ENCODE measurements at places on chromosomes 1 and 21.

GRCh38 chr1:198168227-198168626 is 11.4 kb downstream of the NEK7 start:
- DNase-seq: peak; percentile 62

GRCh38 chr1:172394141-172394751 is 26.2 kb upstream of the C1orf105 start:
- no peak for DNase-seq

DNA sequence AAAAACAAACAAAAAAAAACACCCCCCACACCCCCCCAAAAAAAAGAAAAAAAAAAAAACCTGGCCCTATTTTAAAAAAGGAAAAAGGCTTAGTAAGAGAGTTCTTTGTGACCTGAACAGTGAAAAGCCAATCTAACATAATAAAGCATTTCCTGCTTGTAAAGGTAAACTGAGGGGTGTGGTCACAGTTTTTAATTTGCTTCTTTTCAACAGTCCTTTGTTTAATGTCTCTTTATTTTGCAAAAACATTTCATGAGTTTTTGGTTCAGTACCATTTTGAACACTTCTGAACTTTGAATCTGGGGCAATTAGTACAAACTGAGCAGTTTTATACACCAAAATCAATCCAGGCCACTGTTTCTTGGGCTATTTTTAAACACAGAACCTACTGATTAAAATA is 37.6 kb downstream of the TOR3A start:
- DNase-seq: no peak

DNA sequence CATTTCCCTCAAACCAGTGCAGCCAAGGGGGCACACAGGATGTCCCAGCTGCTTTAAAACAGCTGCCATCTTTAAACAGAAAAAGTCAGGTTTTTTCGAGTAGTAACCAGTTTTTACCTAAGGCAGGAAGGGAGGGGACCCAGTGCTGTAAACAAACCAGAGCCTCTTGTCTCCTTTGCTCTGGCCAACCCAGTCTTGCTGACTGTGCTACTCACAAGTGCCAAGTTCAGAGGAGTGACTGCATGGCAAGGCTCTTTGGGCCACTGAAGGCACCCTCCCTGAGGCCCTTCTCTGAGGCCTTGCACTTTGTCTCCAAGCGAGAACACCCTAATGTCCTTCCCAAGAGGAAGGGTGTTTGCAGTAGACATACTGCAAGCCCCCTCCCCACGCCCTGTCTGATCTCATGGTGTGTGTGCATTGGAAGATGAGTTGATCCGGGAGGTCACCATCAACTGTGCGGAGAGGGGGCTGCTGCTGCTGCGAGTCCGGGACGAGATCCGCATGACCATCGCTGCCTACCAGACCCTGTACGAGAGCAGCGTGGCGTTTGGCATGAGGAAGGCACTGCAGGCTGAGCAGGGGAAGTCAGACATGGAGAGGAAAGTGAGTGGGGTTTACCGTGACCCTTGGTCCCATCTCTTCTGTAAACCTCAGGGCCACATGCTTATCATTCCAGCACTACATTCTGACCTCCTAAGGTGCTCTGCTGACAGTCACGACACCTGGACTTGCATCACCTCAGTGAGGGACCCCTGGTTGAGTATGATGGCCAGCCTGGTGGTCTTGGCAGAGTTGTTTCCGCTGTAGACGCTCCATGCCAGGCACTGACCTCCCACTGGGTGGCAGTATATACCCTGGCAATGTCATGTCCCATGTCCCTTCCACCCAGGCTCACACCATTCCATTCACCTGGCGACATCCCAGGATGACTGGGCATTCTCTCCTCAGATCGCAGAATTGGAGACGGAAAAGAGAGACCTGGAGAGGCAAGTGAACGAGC is 4.7 kb downstream of the DNALI1 start:
- peak; percentile 60 for DNase-seq

DNA sequence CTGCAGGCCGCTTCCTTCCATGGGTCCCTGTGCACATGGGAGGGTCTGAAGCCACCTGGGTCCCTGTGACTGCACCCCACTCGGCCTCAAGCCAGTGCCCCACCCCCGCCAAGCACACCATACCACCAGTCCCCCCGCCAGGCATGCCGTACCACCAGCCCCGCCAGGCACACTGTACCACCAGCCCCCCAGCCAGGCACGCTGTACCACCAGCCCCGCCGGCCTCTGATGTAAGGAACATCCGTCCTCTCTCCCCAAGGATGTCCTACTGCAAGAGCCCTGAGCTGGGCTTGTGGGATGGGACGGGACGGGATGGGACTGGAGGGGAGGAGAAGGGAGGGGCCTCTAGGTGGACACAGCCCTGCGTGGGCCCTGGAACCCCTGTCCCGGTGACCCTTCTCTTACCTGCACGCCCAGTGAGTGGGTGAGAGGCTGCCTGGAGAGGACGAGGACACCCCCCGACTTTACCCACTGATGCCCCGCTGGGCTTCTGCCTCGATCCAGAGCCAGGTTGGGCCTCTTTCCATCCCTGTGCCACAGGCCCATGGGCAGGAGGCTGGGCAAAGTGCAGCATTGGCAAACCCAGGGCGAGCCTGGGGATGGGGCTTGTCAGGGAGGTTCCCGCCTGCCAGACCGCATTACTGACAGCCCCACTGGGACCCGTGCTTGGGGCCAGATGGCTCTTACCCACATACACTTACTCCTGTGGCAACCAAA is 40.8 kb upstream of the COL6A1 start:
- DNase-seq: no peak

GRCh38 chr1:69700770-69701169 is 133.0 kb downstream of the LRRC7 start:
- DNase-seq: peak; percentile 19

DNA sequence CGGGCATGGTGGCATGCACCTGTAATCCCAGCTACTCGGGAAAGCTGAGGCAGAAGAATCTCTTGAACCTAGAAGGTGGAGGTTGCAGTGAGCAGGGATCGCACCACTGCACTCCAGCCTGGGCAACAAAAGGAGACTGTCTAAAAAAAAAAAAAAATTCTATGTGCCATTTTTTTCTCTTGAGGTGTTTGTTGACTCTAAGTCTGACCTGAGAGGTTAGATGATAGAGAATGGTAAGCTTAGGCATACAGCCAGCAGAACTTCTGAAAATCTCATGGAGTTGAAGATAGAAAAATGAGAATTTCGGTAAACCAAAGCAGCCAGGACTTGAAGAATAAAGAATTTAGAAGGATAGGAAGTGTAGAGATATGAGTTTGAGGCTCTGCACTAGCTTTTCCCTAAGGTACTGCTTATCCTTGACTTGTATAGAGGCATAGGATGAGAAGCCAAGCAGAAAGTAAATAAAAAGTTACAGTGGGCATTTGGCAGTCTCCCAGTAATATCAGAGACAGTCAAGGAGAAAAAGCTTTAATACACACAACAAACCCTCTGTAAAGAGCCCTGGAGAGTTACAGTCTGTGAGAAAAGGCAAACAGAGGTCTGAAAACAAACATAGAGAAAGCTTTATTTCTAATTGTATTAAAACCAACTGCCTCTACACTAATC is 24.3 kb downstream of the F13B start:
- no peak for DNase-seq

- no peak for DNase-seq
Observed at GRCh38 chr1:204980840-204981405, 62.1 kb upstream of the CNTN2 start.

DNA sequence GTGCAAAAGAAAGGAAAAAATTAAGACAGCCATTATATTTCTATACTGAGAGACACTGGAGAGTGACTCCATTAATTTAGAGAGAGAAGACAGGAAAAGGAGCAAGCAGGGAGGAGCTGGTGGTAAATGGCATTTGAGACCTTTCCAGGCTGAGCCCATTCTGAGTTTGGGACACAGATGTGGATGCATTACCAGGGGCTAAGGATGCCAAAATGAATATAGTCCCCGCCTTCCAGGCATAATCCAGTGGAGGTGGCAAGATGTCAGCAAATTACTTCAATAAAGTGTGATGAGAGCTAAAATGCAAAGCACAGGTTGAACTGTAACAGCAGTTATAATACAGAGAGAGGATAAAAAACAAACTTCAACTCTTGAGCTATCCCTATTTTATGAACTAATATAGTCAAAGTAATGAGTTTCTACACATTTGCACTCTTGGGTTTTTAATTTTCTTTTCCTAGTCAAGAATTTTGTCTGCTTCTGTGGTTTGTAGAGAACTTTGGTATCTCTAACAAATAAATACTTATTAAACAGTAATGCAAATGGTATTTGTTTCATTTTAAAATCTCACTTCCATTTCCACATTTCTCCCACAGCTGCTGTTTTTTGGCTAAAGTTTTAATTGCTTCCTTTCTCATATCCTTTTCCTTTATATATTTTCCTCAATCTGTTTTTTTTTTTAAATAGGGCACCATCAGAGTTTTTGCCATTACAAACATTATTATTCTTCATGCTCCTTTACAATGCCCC is 228.2 kb upstream of the KCNK2 start:
- no peak for DNase-seq

DNA sequence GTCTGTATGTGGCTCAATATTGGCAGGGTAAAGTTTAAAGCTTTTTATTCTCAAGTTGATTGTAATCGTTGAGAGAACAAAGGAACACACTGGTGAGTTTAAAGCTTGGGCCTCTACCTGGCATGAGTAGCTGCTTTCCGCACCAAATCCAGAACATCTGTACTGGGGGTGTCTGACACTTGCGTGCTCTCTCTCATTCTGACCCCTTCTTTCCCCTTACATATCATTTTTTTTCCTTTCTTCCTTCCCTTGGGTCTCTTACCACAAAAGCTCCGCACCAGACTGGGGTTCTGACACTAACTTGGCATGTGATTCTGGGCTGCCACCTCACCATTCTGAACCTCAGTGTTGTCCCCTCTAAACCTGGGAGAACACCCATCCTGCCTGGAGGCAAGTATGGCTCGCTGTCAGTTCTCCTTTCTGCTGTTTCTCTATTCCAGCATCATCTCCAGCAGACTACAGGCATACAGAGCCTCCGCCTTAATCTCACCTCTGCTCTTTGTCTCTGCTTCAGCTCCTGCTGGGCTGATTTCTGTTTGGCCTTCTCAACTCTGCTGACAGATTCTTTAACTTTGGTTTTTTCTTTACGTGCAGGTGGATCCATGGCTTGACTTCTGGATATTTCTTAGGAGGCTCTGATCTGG is 859 bp upstream of the ERMAP start:
- DNase-seq: peak; percentile 10

DNA sequence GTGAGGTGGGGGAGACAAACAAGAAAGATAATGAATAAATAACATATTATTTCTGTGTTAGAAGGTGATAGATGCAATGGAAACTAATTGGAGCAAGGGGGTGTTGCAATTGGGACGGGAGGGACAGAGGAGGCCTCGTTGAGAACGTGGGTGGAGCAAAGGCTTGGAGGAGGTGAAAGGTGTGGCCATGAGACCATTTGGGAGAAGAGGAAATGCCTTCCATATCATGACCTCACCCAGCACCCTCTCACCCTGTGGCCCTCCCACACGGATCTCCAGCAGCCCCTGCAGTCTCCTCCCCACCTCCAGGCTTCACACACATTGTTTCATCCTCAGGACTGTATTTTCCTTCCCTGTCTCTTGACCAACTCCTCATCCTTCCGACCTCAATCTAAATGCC is 85.3 kb upstream of the ARHGAP29 start:
- peak; percentile 91 for DNase-seq

DNA sequence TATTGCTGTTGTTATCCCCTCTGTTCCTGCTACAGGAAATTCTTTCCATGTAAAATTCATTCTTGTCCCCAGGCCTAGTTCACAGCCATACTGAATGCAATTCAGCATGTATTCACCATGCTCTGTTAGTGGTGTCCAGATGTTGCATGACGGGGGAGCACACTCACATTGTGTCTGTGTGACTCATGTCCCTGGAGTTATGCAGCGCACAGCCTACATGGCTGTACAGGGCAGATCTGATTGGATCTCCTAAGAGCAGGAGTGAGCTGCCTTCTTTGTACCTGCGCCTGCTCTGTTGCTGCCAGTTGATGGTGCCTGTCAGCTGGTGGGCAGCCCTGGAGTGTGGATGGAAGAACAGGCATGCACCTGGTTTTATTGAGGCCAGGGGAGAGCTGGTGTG is 17.6 kb downstream of the HTR6 start:
- peak; percentile 74 for DNase-seq

DNA sequence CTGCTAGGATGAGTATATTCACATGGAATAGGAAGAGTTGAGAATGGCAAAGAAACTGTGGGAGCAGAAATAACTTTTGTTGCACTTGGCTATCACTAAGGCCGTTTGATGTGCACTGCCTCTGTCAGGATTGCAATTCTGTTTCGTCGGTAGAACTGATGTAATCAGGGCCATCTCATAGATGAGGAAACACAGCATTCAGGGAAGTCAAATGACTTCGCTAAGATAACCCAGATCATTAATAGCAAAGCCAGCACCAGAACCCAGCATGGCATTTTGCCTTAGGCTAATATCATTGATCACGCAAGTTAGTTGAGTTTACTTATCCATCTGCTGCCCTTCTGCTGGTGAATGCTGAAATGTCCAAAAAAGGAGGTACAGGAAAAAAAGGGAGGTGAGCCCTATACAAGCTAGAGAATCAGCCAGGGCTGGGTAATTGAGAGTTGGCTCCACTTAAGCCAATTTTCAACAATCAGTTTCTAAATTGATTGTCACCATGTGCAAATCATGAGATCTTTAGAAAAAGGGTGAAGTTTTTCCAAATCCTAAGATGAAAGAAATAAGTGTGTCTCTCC is 7.6 kb downstream of the RASSF5 start:
- no peak for DNase-seq

DNA sequence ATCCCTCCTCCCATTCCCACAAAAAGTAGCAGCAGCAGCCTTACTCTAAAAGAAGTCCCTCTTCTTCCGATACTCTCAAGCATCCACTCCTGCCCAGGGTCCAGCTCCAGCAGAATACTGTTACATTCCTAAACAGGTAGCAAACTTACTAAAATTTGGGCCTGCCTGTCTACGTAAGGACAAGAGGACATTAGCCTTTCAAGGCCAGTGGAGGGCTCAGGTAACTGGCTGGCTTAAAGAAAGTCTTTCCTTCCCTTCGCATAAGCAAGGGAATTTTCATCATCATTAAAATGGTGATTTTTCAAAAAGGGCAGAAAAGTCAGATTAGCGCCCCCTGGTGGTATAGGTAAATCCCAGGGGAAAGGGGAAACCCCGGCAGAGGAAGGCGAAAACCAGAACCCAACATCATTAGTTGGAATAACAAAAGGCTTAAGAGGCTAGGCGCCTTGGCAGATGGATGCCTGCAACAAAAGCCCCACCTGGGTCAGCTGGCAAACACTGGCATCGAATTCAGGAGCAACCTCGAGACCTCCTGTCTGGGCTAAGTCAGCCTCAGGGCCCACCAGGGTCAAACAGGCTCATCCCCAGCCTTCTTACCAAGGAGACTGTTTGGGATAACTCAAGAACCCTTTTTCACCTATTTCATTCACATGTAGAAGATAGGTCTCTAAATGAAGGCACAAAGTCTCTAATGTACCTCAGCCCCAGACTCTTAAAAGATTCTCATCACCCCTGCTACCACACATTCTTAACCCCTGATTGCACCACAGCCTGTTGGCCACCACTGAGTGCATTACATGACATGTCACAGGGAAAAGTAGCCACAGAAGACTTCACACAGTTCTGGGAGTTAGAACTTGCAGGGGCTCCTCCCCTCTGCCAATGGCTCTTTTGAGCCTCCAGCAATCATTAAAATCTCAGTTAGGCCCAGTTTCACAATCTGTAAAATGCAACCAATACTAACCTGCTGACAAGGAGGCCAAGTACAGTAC is 36.7 kb downstream of the ERI3 start:
- peak; percentile 68 for DNase-seq

- DNase-seq: peak; percentile 42
Observed at GRCh38 chr1:56799605-56800400, 19.4 kb downstream of the FYB2 start.

GRCh38 chr1:21623410-21623961 is 45.7 kb downstream of the RAP1GAP start:
- no peak for DNase-seq
